Stimulated activated CD4-positive, alpha-beta T cell treated with anti-CD3 and anti-CD28 coated beads, Interleukin-12 subunit alpha, Interleukin-12 subunit beta, amount 100 ng/mL, for 48 hours (primary cell): ENCODE measurements at places on chromosomes 11 and 22.

DNA sequence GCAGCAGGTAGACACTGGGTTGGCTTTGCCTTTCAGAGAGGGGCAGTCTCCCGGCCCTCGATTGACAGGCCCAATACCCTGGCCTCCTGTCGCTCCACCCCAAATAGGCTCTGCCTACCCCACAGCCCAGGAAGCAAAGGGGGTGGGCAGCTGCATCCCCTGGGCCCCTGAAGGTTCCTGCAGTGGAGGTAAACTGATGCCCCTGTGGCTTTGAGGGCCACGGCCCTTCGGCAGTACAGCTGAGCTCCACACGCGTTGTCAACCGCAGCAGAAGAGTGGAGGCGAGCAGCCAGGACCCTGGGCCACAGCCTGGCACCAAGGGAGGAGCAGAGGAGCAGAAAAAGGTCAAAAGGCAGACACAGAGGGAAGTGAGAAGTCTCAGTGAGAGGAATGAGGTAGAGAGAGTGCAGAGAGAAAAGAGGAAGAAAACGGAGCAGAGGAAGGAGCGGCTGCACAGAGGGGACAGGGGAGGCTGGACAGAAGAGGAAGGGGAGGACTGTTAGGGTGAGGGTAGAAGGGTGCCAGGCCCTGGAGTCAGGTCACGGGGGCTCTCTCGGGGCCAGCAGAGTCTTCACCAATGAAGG is 64.0 kb downstream of the SLC22A12 start:
- DNase-seq = no peak

DNA sequence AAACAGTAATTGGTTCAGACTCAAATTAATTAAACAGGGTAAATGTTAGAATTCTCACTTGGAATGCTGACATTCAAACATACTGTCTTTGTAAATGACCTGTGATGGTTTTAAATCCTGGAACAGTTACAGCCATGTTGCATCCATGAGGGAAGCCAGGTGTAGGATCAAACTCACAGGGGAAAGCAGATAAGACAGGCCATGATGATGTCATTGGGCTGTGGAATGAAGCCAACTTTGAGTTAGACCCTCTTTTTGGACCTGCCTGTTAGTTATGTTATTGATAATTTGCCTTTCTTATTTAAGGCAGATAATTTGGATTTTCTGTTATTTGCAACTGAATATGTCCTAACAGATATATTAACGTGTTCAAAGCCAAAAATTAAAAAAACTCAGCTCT is 39.3 kb upstream of the ABTB2 start:
- no peak for DNase-seq

DNA sequence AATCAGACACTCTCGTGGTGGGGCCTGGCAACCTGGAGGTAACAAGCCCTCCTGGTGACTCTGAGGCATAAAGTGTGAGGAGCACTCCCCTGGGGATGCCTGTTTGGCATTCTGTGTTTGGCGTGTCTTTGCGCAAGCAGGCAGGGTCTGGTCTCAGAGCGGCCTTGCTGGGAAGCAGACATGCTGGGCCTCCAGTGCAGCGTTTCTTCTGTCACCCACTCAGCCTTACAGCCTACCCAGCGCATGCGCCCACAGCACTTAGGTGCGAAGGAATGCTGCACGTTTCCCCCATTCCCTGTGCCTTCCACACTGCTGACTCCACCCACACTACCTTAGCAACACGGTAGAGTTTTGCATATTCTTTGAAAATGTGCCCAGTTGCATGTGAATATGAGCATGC is 7.4 kb upstream of the CXCR5 start:
- no peak for DNase-seq

GRCh38 chr11:5701055-5701577 is 11.5 kb downstream of the TRIM22 start:
- no peak for DNase-seq

DNA sequence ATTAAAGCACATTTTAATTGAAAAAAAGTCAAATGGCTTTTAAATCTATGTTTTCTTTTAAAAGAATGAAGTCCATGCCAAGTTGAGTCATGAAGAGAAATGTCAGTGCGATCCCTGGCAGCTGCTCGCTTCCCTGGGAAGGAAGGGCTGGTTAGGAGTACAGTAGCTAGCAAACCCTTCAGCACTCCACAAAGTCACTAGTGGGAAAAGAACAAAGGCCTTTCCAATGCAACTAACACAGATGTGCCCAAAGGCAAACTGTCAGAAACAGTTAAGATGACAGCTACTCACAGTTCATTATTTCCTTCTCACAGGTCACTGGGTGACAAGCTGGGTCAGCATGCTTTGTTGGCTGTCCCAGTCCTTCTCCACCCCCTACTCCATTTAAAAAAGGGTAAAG is 308.7 kb downstream of the DCDC1 start:
- no peak for DNase-seq

DNA sequence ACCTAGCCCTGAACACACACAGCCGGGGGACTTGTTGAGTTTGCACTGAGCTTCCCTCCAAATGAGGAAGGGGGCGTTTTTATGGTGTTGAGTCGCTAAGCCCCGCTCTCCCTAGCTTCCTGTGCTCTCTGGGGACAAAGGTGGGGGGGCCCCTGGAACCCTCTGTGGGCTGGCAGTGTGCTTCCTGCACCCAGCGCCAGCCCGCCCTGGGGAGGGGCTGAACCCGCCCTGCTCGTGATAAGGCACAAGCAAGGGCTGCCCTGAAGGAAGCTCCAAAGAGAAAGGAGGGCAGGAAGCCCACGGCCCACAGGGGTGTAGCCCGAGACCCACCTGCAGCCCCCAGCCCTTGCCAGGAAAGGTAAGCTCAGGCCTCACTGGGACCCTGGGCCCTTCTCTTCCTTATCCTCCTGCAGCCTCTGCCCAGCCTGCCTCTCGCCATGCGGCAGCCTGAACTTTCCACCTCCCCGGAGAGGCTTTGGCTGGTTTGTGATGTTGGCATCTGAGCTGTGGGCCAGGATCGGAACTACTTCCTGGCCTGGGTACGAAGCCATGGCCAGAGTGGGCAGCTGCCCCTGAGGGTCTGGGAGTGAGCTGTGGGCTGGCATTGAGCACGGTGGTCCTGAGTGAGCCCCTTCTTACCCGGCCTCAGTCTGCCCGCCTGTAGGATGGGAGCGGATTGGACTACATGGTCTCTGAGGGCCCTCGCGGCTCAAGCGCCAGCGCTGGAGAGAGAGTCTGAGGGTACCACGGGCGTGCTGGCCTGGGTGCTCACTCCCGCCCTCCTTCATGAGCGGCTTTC is at the start of gene FERMT3:
Gene FERMT3, plus strand, starts transcription at position 265 of the 799 bp plus-strand sequence. CDS start 644 bp downstream, outside the sequence.
- peak; percentile 74 for DNase-seq

GRCh38 chr22:48717076-48717810 is 1110.4 kb downstream of the BRD1 start:
- DNase-seq = no peak

DNA sequence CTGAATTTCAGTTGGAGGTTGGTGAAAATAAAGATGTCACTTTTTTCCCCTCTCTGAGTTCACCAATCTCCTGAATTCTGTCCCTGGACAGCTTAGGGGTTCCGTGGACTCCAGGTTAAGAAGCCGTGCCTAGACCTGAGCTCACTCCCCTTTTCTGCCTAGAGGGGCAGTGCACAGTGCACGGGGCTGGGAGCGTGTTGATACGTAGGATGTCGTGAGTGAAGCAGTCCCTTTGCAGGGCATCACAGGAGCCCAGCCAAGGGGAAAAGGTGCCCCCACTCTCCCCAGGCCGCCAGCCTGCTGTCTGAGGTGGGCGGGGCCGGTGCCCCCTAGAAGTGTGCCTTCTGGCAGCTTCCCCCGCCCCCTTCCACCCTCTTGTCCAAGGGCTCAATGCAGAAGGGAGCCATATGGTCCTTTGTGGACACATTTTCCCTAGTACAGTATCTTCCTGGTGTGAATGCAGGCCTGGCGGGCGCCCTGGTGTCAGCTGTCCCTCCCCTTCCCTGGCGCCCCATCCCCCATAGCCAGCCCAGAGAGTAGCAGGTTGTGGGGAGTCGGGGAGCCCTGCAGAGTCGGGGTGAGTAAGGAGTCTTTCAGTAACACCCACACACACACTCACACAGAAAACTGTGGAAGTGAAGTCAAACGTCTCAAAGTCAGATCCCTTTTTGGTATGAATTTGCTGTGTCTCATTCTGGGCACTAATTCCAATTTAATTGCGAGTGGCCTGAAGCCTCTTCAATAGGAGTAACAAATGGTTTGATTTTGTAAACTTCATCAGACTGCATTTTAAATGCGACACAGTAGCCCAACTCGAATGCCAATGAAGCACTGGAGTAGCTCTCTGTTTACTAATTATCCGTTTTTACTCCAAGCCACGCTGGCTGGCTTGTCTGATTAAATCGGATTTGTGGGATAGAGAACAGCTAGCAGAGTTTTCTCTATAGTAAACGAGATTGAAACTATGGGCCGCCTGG is 67.5 kb upstream of the NNMT start:
- DNase-seq = no peak

DNA sequence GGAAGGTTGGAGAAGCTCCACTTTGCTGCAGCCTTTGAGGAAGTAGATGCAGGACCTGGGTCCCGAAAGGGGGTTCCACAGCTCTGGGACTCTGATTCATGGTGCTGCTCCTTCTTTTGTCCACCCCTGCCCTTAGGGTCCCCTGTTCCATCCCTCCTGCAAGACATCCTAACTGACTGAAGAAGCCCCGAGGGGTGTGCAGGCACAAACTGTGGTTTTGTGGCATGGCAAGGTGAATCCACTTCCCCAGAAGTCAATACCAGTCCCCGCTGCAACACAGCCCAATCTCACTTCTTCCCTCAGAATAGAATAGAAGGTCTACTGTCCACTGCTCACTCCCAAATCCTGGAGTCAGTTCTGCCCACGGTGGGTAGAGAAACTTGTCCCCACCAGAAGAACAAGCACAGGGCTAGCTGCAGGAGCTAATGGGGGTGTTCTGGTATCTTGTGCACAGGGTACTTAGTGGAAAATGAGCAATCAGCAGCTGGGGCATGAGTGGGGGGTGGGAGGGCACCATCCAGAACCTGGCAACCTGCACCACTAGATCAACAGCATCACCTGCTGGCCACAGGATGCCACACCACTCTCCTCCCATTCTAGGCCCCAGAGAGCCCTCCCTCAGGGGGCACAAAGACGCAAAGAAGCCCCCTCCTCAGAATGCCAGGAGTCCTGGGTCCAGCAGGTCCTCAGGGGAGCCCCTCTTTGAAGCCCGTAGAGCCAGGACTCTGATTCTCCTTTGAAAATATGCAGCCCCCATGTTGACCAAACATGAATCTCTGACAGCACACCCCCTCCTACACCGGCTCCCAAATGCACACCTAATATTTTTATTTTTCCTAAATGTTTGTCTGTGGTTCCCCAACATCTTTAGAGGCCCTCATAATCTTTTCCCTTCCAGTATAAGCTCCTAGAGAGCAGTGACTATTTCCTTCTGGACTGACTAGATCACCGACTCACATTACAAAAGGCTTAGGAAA is 14.1 kb downstream of the SPATA19 start:
- no peak for DNase-seq

- no peak for DNase-seq
These were observed 101.0 kb downstream of the RASSF10 start for GRCh38 chr11:13110145-13110544.

GRCh38 chr22:45842291-45842991 is 134.5 kb downstream of the WNT7B start:
- DNase-seq = no peak

- DNase-seq = no peak
These were observed 1.0 kb upstream of the SLC25A1 start for GRCh38 chr22:19179497-19180048.

DNA sequence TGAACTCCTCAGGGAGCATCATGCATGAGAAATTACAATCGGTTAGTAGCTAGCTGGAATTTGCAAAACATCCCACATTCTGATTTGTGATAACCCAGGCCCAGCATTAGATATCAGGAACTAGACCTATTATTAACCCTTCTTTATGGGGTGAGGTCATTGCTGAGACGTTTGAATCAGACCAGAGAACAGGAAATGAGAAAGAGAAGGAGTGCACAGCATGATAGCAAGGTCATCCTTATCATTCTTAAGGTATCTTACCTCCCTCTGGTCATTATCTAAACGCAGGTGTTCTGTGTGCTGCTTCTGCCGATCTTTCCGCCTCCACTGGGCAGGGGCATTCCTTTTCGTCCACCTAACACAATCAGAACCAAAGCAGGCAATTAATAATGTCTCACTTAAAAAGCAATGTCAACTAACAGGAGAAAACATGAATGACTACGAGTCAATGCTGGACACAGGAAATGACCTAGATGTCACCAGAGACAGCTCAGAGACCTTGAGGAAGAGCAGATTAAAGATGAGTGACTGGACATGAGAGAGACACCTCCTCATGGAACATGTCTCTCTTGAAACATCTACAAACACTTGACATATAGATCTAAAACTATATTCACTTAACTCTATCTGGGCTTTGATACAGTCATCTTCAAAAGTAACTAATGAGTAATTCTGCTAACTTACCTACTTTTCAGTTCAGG is 78.3 kb upstream of the SCUBE2 start:
- DNase-seq = no peak

- no peak for DNase-seq
These were observed 42.6 kb downstream of the FLRT1 start for GRCh38 chr11:64078284-64078683.

DNA sequence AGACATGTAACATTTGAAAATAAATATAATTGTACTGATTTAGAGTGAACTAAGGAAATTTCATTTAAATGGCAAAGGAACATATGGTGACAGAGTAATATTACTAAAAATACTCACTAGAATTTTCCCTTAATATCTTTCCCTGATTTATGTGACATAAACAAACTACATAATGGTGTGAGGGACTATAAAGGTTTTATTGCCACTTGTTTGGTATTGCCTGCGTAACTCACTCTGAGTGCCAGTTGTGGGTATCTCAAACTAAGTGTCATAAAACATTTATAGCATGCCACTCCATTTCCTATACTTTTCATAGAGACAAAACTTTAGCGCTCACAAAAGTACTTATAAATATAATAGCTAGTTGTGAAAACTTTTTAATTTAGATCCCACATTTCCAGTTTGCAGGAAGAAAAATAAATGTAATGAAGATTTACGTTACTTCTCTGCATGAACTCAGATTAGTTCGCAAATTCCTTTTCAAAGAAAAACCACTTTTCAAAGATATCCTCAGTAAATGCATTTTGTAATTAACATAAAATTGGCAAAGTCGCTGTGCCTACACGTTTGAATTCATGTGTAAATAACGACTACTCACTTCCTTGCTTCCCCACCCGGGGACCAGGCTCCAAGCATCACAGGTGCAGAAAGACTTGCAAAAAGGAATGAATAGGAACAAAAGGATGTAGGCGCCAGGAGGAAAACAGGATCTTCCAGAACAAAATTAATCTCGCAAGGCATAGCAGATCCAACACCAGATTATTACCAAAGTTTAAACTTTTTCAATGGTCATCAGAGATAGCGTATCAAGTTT is 1.6 kb upstream of the QSER1 start:
- DNase-seq = no peak

DNA sequence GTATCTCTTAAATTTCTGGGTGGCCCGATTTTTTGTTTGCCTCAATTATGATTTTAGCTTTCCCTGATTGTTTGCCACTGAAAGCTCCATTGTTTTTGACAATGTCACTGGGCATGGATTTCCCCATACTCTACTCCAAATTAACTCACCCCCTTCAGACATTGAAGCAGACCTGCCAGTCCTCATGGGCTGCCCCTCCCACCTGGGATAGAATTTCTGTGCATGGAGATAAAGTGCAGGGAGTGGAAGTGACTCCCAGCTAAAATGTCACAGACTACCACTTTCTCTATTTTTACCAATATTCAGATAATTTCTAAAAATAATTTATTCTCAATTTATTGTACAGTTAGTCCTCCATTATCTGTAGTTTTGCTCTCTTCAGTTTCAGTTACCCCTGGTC is 79.1 kb upstream of the CLPB start:
- no peak for DNase-seq

GRCh38 chr11:48210052-48210451 is 6.6 kb upstream of the OR4B1 start:
- no peak for DNase-seq
